ENCODE measurements at places on chromosomes 11 and 22. TPM values are rescaled to one million over a fixed set of nuclear protein-coding genes. Genes with fewer than 3 reads are reported as not detected.

The TMEM191B gene
- total RNA-seq: 0.62 TPM

The OR8D4 gene
- not detected for total RNA-seq

The HBB gene
- total RNA-seq: not detected

The SLC5A1 gene
- total RNA-seq: not detected

The SH3BP1 gene
- 117 TPM for total RNA-seq

The CADM1 gene
- 2.9 TPM for total RNA-seq

The PGA5 gene
- total RNA-seq: not detected

The POLA2 gene
- total RNA-seq: 74.6 TPM

The SERHL2 gene
- total RNA-seq: 1.8 TPM

The DCUN1D5 gene
- total RNA-seq: 66.6 TPM

All from activated T-helper 2 cell treated with anti-CD3 and anti-CD28 coated beads, Interferon-gamma antibody, Interleukin-2, Interleukin-4, amounts not matched to agents 10 μg/mL and 5 μg/mL and 100 μg/mL, durations not matched to agents 14 hours and 24 hours and 36 hours (primary cell).